Right lobe of liver (tissue), 6 donors: ENCODE measurements at places on chromosomes 1 and 21. TPM values are rescaled to one million over a fixed set of nuclear protein-coding genes. Genes with fewer than 3 reads are reported as not detected.

GRCh38 chr1:94654031-94654430, 112.5 kb upstream of the F3 start:
- no peak overlapping the region for H3K4me3 ChIP-seq
- DNase-seq = no peak

DNA sequence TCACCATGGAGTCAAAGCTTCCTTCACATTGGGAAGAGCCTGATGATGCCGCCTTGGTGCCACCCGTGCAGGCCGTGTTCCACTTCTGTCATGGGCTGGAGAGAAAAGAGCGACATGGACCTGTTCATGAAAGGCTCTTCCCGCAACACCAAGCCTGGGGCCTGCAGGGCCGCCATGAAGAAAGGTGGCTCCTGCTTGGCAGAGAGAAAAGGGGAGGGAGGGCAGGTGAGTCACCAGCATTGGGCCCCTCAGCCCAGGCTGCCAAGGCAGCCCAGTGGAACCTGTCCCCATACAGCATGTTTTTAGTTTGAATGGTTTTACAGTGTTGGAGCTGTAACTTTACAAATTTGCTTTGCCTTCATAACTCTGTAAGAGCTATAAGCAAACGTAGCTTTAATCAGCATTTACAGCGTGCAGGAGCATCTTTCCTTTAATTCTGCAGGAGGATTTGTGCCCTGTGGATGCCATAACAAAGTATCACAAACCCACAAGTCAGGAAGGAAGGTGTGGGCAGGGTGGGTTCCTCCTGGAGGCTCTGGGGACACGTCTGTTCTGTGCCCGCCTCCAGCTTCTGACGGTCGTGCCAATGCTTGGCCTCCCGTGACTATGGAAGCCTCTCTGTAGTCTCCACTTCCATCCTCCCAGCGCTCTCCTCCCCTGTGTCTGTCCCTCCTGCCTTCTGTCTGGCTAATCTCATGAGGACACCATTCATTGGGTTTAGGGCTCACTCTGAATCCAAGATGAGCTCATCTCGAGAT, 49.1 kb downstream of the RIPK4 start:
- no peak for DNase-seq
- H3K4me1 ChIP-seq = no peaks in the 10 kb centered on the region
- no peak overlapping the region for H3K27ac ChIP-seq
- H3K4me3 ChIP-seq = no peak overlapping the region
- no peaks in the 10 kb centered on the region for H3K36me3 ChIP-seq

DNA sequence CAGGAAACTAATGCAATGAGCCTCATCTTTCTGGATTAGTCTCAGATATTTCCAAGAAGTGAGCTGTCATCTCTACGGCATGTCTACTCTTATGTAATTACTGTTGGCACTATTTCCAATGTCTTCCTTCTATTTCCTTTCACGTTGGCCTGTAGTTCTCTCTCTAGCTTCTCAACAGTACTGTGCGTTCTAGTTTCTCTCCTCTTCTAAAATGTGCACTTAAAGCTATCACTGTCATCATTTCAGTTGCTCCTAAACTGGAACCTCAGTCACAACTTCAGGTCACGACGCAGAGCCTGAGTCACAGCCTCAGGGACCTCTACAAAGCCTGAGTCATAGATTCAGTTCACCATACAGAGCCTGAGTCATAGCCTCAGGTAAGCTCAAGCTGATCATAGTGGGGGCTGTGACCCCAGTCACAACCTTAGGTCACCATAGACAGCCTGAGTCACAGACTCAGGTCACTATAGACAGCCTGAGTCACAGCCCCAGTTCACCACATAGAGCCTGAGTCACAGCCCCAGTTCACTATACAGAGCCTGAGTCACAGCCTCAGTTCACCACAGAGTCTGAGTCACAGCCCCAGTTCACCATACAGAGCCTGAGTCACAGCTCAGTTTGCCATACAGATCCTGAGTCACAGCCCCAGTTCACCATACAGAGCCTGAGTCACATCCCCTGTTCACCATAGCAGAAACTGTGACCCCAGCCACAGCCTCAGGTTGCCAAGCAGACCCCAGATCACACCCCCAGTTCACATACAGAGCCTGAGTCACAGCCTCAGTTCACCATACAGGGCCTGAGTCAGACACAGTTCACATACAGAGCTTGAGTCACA, 13.0 kb downstream of the WNT9A start:
- H3K4me3 ChIP-seq = no peak overlapping the region
- no peaks in the 10 kb centered on the region for H3K36me3 ChIP-seq
- no peaks in the 10 kb centered on the region for H3K4me1 ChIP-seq
- no peaks in the 10 kb centered on the region for H3K27me3 ChIP-seq
- no peak overlapping the region for H3K27ac ChIP-seq
- peak; percentile 13 for DNase-seq

- DNase-seq = no peak
- no peaks in the 10 kb centered on the region for H3K27me3 ChIP-seq
These were observed 73.2 kb downstream of the LRRC8C start for GRCh38 chr1:89705901-89706699.

DNA sequence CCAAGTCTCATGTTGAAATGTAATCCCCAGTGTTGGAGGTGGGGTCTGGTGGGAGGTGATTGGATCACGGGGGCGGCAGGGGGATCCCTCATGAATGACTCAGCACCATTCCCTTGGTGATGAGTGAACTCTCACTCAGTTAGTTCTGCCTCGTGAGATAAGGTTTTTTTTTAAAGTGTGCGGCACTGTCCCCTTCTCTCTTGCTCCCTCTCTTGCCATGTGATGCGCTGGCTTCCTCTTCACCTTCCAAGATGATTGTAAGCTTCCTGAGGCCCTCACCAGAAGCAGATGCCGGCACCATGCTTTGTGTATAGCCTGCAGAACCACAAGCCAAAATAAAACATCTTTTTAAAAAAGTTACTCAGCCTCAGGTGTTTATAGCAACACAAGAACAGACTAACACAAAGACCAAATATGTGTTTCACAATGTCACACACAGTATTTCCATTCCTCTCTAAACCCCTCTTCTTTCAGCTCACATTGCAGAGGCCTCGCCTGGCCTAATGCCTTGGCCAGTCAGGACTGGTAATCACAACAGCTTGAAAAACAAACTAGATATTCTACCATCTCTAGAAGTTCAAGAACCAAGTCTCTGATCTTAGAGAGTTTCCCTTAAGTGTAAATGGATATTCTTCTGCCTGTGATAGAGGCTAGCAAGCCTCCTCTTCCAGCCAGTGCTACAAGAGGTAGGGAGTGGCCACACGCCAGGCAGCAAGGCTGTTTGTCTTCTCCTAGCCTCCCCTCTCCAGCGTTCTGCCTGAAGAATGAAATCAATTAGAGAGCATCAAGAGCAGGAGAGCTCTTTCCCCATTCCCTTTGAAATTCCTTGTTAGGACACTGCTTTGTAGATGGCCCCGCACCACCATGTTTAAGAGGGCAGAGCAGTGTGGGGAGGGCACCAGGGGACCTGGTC, 19.6 kb upstream of the RAP1A start:
- H3K4me3 ChIP-seq = no peak overlapping the region
- H3K27ac ChIP-seq = no peak overlapping the region
- H3K4me1 ChIP-seq = no peaks in the 10 kb centered on the region
- H3K27me3 ChIP-seq = no peaks in the 10 kb centered on the region

GRCh38 chr1:46616277-46617107, at the start of gene MOB3C:
Gene MOB3C, minus strand, starts transcription at chr1:46616811. Its CDS starts 3,490 bp downstream, at chr1:46613321.
- peak within 1 kb of the TSS; percentile 66 for H3K27ac ChIP-seq
- H3K4me1 ChIP-seq = peaks cover 22% of the 10 kb centered on the region
- peak within 1 kb of the TSS; percentile 90 for H3K4me3 ChIP-seq
- DNase-seq = peak; percentile 86

DNA sequence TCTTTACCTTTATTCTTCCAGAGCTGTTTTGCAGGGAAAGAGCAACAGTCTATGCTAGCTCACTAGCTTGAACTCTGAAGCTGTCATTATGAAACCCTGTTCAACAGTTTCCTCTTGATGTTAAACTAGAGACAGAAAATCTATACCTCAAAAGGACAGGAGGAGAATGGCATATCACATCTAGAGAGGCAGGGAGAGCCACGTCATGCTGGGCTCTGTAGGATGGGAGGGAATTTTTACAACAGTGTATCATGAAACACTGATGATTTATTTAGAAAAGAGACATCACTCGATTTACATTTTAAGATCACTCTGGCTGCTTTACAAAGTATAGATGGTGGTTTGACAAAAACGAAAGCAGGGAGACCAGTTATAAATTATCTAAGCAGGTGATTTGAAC, 224.9 kb upstream of the COA6 start:
- no peak overlapping the region for H3K4me3 ChIP-seq
- H3K27me3 ChIP-seq = no peaks in the 10 kb centered on the region
- H3K36me3 ChIP-seq = no peaks in the 10 kb centered on the region
- no peak for DNase-seq

LAD1 gene
- total RNA-seq = 26.7 TPM

PLA2G2D gene
- not detected for total RNA-seq

RAB3B gene
- total RNA-seq = 8.8 TPM

MAN1C1 gene
- 13.9 TPM for total RNA-seq
